ENCODE measurements at places on chromosomes 1 and 21. TPM values are rescaled to one million over a fixed set of nuclear protein-coding genes. Genes with fewer than 3 reads are reported as not detected.

FCRL6 gene
- total RNA-seq = 0.33 TPM

AMY1B gene
- total RNA-seq = not detected

TMPRSS2 gene
- not detected for total RNA-seq

GRCh38 chr1:17598251-17598650, 58.8 kb downstream of the ARHGEF10L start:
- no peak for DNase-seq

ICOSLG gene
- 4.7 TPM for total RNA-seq

Data from left ventricle myocardium inferior (tissue), 1 donor.